ENCODE measurements at places on chromosomes 7 and 10. TPM values are rescaled to one million over a fixed set of nuclear protein-coding genes. Genes with fewer than 3 reads are reported as not detected.

DNA sequence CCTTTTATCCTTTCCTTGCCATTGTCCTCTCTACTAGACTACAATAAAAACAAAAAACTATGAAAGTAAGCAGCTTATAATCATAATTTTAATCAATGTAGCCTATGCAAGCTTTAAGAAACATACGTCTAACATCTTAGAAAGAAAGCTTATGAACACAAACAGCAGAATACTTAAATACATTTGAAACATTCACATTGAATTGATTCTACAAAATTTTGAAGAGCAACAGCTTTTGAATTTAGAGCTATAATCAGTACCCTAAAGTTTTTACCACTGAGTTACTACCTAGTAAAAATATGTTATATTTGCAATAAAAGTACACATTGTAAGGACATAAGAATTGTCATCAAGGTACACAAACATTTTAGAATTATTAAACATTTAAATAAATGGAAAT lies 7.2 kb downstream of the MEOX2 start:
- no peak for DNase-seq

DNA sequence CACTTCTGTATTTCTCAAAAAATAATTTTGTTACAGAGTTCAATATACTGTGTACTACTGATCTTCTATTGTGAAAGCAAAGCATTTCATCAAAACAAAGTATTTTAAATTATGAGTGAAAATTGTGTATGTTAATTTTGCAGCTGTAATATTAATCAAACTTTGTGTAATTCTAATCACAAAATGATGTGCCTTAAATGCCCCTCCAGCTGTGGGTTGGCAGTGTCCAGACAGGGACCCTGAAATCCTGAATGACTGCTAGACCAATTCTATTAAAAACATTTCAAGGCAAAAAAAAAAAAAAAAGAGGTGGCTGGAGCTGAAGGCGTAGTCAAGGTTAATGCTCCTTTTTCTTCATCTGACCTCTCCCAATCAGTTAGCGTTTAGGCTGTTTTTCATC lies 36.2 kb downstream of the SCD start:
- no peak for DNase-seq

GRCh38 chr10:1449021-1449420 lies 288.3 kb downstream of the ADARB2 start:
- no peak for DNase-seq

DNA sequence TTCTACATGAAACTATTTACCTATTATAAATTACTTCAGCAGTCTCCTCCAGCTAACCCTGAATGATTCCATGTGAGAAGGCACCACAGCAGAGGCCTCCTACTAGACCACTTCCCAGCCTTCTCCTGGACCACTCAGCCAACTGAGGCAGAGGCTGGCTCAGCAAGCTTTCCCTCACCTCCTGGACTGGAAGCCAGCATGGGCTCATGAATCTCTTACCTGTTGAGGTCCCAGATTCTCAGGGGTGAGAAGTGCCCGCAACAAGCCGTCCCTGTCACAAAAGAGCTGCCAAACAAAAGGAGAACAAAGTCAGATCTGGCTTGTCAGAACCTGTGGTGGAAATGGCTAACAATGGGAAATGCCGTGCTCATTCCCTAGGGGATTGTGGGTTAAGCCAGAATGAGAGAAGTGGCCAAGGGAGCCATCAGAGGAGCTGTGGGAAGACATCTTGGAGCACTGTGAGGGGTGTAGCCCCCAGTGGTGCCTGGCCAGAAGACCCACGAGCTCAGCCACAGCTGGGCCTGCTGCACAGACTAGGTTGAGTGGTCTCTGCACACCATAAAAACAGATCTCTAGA lies 36.5 kb downstream of the DPCD start:
- DNase-seq, result no peak

GRCh38 chr7:45087301-45088145 lies 1.2 kb downstream of the NACAD start:
- no peak for DNase-seq

- DNase-seq, result no peak
Measured at GRCh38 chr7:107998660-107999480, 4.1 kb downstream of the LAMB1 start.

- no peak for DNase-seq
Measured at GRCh38 chr10:59167512-59167911, 8.9 kb upstream of the PHYHIPL start.

The CALCR gene
- not detected for total RNA-seq

DNA sequence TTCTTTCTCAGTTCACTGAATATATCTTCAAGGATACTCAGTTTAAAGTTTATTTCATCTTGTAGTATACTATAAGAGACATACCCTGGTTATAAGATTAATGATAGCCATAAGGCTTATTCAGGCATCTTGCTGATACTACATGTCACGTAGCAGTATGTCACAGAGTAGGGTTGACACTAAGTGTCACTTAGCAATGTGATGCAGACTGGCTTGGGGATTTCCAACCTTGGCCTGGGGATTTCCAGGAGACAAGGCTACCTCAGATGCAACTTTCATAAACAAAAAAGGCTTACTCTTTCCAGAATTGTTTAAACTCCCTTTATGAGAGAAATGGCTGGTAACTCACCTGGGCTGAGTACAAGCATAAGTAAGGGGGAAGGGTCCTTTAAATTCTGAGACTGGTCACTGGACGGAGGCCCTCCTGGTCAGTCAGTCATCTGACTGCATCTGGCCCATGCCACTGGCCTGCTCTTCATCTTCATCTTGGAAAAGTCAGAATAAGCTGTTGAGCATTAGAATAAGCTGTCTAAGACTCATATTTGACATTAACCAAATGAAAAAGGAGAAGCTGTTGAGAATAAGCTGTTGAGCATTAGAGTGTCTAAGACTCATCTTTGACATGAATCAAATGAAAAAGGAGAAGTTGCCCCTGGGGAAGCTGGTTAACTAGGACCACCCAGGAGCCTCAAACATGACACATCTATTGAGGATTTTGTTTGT lies 9.5 kb downstream of the SLC13A1 start:
- no peak for DNase-seq

DNA sequence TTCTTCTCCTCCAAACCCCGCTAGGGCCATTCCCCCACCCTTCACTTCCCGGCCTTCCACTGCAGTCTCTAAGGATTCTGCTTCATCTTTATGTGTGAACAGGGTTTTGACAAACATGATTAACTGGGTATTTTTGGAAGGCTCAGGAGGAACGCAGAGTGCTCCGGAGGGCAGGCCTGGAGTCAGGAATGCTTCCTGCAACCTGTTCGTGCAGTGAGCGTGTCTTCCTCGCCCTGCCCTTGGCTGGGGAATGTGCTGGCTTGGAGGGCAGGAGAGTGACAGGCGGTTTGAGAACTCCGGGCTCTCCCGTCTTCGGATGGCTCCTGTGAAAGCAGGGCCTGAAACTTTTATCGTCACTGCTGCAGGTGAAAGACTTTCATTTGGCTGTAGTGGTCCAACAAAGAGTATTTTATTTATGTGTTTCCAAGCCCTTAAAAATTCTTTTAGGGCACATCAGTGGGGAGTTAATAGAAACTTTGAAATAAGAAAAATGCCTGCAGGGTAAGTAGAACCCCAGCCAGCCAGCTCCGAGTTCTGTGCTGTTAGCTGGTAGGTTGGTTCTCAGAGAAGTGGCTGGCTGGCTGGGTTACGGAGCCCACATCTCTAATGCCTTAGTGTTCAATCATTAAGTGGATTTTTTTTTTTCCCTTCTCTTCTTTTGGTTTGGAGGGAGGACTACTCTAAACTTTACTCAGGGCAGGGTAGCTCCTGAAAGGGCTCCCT lies 51.0 kb downstream of the TCF7L2 start:
- DNase-seq, result no peak

The OR2F2 gene
- total RNA-seq, result not detected

DNA sequence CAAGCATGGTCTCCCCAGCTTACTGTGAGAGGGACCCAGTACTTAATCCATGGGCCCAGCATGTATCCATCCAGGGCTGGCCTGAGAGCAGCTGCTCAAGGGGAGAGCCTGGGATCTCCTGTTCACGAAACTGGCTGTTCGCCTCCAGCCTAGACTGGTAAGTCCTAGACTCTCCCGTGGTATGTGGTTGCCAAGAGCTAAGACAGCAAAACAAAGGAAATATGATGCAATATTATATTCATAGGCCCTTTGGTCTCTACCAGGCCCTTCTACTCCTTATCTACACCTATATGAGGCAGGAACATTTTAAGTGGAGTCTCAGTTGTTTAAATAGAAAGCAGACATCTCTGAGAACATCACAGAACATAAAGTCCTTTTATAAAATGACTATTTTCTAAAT lies 28.9 kb upstream of the STK17A start:
- DNase-seq, result no peak

The TMEM270 gene
- not detected for total RNA-seq

GRCh38 chr10:112213098-112213823 lies 29.7 kb upstream of the GPAM start:
- DNase-seq, result no peak

DNA sequence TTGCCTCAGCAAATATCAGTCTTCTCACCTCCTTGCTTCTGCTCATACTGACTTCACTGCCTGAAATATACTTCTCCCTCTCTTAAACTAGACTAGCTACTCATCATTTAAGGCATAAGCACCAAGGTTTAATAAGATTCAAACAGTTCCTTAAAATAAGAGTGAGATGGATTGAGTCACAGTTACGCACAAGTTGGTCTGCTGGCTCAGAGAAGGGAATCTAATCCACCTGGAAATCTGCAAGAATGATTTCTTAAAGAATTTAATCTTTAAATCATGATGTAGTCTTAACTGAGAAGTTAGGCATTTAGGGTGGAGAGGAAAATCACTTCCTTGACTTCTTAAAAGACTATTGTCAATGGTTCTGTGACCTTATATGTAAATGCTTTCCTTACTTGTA lies 56.2 kb upstream of the TMEM140 start:
- DNase-seq, result no peak
